ENCODE measurements at places on chromosomes 11 and 22.

DNA sequence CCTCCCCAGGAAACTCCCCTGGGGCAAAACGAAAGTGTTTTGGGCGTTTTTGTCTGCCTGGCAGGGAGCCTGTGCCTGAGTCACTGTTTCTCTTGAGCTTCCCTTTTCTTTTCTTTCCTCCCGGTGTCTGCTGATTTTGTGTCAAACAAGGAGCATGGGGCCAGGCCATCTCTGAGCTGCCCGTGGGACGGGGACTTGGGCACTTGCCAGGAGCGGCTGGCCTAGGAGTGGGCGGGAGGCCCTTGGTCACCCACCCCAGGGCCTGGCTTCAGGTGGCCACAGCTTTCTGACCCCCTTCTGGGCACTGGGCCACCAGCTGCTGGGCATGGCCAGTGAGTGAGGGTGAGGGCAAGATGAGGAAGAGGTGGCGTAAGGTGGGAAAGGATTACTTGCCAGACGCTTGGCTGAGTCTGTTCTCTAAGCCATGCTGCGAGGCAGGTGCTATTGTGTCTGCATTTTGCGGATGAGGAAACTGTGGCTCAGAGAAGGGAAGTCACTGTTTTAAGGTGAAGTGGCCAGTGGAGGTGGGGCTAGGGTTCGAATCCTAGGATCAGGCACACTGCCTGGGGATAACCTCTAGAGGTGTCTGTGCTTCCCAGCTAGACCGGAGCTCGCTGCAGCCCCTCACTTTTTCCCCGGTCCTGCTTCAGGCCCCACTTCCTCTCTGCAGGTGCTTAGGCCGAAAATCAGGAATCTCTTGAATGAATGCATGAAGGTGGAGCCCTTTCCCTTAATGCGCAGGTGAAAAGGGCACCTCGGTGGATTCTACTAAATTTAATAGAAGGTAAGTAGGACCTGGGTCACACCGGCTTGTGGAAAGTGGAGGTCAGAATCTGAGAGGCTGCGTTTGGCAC lies 7.8 kb upstream of the NFAM1 start:
- no peak for DNase-seq

DNA sequence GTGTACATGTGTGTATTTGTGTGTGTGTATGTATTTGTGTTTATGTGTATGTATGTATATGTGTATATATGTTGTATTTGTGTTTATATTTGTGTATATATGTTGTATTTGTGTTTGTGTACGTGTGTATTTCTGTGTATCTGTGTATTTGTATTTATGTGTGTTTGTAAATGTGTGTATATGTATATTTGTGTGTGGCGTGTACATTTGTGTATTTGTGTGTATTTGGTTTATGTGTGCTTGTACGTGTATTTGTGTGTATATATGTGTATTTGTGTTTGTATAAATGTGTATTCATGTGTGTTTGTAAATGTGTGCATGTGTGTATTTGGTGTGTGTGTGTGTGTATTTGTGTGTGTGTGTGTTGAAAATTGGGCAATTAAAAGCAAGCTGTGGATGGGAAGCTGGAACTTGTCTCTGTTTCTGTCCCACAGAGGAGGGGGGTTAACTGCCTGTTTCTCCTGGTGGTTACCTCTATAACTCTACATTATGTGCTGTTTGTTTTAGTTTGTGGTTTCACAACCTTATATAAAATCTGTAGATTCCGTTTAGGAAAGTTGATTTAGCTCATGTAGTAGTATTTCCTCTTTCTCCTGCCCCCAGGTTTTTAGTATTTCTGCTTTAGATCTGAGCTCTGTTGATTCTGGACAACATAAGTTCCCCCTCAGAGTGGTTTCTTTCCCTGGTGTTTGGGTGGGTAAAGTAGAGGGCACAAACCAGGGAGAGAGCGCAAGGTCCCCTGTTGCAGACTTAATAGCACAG lies 28.9 kb downstream of the AP2A2 start:
- DNase-seq, result no peak

DNA sequence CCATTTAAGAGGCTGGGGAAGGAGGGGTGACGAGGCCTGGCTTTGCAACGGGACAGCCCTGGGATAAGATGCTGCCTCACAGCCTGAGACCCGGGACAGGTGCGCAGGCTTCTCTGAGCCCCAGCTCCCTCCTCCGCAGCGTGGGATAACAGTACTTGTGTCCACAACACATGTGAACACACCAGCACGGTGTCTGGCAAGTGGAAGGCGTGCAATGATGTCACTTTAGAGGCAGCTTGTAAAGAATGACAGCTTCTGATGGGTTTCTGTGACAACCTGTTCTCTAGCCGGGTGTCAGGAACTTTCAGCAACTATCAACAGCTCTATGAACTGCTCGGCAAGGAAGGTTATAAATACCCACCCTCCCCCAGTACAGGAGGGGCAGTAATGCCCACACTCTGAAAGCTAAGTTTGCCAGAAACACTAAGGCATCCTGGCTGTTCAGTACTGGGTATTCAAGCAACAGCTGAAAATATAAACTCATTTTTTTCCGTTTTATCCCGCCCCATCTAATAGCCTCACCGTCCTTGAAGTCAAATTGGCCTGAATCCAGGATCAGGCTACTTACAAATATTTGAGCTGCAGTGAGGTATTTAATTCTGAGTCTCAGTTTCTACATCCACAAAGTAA lies 59.7 kb downstream of the MYH9 start:
- DNase-seq, result no peak

GRCh38 chr11:71322192-71322735 lies 69.9 kb upstream of the SHANK2 start:
- no peak for DNase-seq

GRCh38 chr11:96342014-96342960 lies 708 bp downstream of the MAML2 start:
- no peak for DNase-seq

DNA sequence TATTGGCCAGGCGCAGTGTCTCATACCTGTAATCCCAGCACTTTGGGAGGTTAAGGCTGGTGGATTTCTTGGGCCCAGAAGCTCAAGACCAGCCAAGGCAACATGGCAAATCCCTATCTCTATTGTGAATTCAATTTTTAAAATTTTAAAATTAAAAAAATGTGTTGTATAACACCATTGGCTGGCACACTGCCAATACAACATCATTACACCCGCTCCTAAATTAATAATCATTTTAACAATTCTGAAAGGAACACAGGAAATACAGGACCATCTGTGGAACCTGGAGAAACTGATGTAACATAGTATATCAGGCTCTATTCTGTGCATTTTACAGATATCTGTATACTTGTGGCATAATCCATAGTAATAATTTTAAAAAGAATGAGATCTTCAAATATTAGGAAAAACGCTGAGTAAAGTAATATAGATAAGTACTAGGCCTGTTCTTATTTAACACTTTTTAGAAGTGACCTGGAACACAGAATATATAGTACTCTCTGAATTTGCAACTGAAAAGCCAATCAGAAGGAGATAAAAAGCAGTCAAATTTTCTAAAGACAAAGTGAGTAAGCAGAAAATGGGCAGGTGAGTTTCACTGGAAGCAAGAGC lies 124.3 kb downstream of the APOL5 start:
- no peak for DNase-seq

DNA sequence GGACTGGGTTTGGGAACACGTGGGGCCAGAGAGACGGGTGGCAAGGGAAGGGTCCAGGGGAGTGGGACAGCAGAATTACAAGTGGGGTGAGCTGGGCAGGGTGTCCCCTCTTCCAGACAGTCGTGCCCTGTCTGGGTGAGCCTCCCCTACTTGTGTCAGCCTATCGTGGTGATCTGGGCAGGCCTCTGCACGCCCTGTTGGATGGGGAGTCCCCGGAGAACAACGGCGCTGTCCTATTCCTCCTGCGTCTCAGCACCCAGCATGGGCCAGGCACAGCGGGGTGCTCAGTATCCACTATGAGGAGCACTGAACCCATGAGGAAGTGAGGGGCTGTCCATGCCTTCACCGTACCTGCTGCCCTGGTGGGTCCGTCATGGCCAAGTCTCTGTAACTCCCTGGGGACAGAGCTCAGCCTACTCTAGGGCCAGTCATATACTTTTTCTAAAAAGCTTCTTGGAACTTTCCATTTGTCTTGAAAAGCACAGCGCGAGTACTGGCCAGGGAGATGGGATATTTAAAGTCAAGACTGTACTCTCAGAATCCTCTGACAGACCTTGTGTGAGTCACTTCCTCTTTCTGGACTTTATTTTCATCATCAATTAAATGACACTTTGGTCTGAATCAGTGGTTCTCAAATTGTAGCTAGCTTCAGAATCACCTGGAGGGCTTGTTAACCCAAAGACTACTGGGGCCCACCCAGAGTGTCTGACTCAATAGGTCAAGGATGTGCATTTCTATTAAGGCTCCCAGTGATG lies 81.7 kb upstream of the NECTIN1 start:
- DNase-seq, result no peak

- no peak for DNase-seq
Measured at GRCh38 chr11:42571131-42571877, 740.5 kb upstream of the API5 start.

- DNase-seq, result no peak
Measured at GRCh38 chr11:93747122-93747521, 5.7 kb downstream of the C11orf54 start.

- no peak for DNase-seq
Measured at GRCh38 chr22:33271390-33272161, 213.4 kb upstream of the SYN3 start.

DNA sequence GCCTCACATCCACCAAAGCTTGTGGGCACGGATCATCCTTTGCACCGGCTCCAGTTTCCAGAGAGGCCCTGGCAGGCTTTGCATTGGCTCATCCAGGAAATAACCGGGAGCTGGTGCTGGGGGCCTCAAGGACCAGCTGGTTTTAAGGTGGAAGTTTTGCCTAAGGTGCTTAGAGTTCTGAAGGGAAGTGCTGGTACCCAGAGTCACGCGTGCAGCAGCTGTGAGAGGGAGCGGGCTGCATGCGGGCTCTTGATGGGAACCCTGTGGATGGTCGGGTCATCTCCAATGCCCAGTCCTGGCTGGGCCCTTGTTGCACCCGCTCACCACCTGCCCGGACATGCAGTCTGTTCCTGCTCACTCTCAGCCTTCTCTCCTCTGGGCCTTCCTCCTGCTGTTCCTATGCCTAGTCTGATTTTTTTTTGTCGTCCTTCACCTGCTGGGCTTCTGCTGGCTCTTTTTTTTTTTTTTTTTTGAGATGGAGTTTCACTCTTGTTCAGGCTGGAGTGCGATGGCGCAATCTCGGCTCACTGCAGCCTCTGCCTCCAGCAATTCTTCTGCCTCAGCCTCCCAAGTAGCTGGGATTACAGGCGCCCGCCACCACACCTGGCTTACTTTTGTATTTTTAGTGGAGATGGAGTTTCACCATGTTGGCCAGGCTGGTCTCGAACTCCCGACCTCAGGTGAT lies 24.0 kb upstream of the PRR5 start:
- DNase-seq, result no peak

- no peak for DNase-seq
Measured at GRCh38 chr11:95095858-95096587, 6.4 kb downstream of the ENDOD1 start.

DNA sequence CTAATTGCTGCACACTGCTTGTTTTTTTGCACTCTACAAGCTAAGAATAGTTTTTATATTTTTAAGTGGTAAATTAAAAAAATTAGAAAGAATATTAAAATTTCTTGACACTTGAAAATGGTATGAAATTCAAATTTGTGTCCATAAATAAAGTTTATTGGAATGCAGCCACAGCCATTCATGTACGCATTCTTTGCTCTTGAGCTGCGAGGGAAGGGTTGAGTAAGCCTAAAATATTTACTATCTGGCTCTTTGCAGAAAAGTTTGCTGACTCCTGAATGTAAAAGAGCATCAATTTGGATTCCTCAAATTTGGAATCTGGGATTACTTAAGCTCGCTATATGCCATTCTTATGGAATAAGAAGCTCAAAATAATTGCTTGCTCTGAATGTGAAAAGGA lies 3.4 kb upstream of the ADAMTS8 start:
- no peak for DNase-seq

DNA sequence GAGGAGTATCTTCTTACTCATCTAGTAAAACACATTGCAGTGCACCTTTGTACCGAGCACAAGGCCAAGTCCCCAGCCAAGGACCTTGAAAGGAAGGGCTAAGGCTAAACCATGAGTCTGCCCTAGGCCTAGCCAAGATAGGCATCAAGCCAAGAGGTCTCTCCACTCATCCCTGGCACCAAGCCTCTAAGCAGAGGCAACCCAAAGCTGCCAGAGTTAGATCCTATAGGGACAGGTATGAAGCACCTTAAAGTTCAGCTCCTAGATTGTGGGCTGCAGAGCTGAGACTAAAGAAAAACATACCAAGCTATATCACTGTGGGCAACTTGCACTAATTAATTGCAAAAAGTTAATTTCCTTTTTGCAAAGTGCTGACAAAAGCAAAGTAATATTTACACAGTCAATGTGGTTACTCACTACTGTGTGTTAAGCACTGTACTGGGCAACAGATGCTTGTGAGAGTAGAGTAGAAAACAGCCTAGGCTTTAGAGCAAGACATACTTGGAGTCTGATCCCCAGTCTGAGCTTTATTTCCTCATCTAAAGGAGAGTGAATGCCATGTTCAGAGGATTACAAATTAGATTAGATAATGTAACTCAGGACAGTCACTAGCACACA lies 7.2 kb downstream of the COA4 start:
- no peak for DNase-seq

DNA sequence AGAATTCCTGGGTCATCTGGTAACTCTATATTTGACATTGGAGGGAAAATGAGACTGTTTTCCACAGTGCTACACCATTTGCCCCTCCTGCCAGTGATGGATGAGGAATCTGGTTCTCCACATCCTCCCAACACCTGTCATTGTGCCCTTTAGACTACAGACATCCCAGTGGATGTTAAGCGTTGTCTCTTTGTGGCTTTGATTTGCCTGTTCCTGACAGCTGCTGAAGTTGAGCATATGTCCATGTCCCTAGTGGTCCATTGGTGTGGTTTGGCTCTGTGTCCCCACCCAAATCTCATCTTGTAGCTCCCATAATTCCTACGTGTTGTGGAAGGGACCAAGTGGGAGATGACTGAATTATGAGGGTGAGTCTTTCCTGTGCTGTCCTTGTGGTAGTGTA lies 88.5 kb downstream of the BRD1 start:
- no peak for DNase-seq

DNA sequence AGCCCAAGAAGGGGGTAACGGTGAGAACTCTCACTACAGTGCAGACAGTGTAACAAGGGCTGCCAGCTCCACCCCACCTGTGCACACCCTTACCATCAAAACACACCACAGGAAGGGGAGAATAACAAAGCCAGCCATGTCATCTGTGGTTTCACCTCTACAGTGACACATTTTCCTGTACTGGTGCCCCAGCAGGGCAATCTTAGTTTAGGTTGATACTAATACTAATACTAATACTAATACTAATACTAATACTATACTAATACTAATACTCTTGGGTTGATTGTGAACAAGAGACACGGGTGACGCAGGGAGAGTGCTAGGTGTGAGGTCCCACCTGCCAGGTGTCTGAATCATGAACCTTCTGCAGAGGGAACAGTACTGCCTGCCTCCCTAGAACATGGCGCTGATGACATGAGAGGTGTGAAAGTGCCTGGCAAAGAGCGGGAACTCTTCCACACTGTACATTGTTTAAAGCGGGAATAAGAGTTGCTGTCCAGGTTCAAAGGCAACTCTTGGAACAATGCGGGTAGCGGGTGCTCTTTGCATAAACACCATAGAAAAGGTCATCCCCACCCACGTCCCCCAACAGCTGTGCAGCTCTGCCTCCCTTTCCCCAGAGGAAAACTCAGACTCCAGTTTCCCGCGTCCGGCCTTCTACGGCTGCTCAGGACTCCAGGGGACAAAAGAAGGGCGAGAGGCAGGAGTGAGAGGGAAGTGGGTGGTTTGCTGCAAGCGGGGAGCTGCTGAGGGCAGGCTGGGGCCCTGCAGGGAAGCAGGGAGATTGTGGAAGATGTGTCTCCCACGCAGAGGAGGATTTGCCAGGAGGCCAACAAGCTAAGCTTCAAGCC lies 25.0 kb upstream of the TMPRSS4 start:
- DNase-seq, result peak; percentile 33
